ENCODE measurements at places on chromosomes 2 and 18.
A peak's percentile ranks its signal among the peaks of the same experiment; 100 is the strongest.

DNA sequence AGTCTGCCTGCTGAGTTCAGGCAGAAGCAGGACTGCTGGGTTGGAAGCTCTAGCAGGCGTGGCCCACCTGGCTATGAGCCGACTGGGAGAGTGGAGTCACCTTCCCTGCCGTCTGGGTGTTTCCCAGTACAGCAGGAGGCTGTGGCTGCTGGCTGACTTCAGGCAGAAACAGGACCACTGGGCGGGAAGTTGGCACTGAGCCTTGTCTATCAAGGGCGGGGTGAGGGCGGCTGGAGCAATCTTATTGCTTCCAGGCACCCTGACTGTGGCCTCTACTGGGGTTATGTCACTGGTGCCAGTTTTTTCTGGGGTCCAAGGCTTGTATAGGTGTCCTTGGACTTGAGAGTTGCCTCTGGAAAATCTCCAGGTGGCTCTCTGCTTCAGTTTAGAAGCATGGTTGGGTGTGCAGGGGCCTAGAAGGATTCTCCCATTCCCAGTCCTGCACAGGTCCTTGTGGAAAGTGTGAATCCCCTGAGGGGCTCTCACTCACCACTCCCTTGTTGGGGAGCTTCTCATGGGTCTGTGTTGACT lies 30.5 kb downstream of the LTBP1 start:
- no peak for DNase-seq

DNA sequence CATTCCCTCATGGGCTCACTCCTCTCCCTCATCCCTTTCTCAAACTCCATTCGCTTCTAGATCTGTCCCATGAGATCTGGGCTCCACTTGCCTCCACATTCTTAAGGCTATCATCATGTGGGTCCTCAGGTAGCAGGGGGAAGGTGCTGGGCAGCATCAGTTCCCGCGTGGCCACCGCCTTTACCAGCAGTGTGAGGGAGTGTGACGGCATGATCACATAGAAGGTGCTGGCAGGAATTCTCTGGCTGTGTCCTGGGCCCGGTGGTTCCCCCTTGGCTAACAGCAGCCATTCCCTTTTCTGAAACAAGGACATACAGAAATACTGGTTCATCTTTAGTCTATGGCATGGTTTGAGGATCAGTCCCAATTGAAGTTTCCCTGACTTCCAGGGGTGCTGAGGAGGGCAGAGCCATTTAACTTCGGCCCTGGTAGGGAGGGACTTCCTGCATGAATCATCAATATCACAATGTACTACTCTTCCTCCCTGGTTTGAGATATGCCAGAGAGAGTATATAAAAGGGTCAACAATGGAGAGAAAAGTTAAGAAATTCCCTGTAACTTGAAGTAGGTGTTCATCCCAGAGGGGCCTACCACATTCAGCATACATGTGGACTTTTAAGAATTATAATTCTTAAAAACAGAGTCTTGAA lies 7.7 kb downstream of the DOK1 start:
- no peak for DNase-seq

DNA sequence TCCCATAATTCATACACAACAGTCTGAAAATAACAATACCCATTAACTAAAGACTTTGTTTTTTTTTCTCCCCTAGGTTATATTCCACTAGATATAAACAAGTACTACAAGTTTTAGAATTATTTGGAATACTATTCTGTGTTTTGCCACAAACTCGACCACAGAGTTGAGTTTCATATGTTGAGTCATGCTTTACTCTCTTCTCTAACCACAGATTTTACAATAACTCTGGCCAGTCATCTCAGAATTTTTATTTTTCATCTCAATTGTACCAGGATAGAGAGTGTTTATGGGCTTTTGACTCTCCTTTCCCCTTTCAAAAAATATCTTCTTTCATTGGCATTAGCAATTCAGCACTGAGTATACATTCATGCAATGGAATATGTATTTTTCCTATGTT lies 348.7 kb upstream of the GALNT5 start:
- DNase-seq, result no peak

- no peak for DNase-seq
These were observed 120.8 kb upstream of the STK17B start for GRCh38 chr2:196291873-196292800.

GRCh38 chr18:50231621-50232020 lies 34.7 kb downstream of the CFAP53 start:
- no peak for DNase-seq

DNA sequence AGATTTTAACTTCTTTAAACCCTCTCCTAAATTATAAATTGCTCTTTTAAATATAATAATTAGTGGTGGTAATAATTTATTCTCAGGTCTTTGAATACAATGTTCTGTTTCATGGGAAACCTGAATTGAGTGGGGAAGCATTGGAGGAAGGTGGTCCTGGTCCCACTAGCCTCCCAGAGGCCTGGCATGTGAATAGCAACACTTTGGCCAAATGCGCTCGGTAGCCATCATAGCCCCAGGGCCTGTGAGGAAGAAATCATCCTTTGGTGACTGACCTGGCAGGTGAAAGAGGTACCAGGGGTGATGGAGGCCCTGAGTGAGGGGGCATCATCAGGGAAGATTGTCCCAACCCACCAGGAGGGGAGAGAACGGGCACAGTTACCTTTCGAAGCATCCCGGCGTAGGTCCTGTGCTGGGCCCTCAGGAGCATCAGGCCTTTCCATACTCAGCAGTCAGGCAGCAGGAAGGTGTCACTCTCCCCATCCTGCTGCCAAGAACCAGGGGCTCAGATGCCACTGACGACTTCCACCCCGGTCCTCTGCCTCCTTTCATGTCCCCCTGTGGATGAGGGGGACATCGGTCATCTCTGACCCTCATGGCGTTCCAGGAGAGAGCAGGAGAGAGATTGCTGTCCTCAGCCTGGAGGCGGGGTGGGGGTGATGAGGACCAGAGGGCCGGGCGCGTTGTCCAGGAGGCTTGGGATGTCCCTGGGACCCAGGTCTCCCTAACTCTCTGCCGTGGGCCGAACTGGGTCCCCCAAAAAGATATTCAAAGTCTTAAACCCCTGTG lies 78.6 kb upstream of the HPCAL1 start:
- no peak for DNase-seq

DNA sequence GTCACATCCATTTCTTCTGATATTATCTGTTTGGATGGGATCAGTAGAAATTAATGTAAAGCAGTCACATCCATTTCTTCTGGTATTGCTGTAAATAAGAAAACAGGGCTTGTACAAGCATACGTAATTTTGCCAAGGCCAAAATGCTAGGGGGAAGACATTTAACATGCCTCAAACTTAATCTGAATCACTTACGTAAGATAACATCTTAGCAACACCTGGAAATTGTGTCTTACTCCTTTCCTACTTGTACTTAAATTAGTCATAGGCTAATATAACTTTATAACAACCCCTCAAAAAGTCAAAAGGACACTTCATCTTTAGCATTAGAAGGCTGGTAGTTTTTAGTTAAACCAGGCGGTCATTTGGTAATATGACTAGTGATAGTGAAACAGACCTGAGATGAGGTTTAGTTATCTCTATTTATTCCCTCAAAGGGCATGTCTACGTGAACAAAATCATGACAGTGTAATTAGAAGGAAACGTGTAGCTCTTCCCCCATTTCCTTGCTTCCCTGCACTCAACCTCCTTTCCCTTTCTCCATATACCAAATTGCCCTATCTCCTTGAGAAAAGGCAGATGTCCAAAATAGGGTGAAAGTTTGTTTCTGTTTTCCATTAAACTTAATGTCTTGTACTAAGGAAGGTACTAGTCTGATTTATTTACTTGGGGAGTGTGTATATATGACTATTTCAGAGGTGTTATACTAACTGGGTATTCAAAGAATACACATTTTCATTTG lies 99.3 kb upstream of the FZD5 start:
- no peak for DNase-seq

DNA sequence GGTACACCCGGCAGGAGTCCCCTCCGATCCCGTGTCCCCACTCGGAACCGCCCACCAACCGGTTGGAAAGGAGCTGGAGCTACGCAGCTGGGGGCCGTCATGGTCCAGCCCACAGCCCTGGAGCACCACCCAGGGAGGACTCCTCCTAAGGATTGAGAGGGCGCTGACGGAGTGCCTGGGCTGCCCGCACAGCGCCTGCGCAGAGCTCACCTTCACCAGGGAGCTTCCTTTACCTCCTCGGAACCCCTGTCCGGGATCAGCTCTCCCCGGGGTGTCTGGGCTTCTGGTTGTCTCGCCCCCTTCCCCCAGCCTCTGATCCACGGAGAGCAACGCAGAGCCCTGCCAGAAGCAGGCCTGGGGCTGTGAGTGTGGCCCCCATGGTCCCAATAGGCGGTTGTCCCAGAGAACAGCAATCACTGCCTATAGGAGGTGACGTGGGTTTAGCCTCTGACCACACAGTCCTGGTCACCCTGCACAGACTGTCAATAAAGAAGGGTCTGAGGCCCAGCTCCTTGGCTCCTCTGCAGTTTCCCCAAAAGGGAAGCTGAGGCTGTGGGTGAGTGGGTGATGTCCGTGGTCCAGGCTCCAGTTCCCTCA lies 14.6 kb downstream of the ALPG start:
- DNase-seq, result no peak

DNA sequence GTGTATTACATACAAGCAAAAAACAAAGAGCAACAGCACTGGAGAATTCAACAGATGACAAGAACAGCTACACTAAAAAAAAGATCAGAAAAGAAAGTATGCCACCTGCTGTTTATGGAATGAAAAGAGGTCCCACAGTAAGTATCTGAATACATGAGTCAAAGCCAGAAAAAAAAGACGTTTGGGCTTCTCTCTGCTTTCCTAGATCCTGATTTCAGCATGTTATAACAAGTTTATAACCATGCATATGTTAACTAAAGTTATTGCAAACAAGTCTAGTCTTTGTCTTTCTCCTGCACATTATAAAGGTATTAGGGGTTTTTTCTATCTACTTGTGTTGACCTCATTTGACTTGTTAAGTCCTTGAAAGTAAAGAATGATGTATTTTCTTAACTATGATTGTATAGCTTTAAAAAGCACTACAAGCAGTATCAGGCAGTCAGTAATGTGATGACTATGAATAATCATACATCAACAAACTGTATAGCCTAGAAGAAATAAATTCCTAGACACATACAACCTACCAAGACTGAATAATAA lies 108.5 kb upstream of the COL5A2 start:
- DNase-seq, result peak; percentile 38

GRCh38 chr2:144190908-144191605 lies 328.9 kb downstream of the ZEB2 start:
- no peak for DNase-seq

DNA sequence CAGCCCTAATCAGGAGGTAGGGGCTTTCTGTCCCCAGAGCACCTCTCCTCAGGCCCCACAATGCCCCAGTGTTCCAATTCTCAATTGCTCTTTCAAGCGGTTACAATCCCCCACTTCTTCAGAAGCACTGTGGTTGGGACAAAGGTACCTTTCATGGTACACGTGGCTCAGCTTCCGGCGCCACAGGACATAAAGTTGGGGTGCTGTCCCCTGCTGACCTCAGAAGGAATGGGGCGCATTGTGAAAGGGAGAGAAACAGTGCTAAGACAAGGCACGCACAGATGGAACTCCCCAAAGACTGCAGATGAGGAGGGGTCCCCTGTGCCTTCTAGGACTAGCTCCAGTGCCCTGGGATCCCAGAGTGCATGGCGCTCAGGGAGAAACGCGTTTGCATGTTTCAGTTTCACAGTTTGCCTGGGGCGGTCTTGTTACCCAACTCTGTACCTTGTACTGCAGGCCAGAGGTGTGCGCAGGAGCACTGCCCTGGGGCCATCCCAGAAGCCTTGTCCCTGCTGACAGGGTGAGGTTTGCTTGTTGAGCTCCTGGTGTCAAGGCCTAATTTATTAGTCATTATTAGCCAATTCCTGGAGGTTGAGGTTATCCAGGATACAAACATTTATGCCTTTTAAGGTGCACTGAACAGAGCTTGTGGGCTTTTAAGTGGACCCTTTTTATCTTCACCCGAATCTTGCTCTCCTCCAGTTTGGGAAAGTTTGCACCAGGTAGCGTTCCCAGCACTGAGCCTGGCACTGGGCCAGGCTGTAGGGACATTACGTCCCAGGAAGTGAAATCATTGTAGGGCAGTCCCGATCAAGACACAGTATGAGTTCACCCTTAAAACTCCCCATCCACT lies 7.6 kb downstream of the CNDP1 start:
- no peak for DNase-seq

DNA sequence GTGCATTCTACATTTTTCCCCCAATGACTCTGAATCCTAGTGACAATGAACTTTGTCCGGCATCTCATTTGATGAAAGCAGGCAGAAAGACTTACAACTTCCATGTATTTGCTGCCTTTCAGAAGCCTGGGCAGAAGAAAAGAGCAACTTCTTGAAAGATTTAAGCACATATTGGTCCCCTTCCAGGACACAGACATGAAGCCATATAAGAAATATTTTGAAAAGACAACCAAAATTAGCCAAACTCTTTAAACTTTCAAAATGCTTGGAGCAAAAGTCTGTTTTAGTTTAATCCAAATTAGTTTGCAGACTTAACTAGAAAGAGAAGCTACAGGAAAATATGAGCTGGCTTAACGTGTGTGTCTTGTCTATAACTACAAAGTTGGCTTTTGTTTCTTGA lies 492.5 kb downstream of the NR4A2 start:
- no peak for DNase-seq
